Fibroblast of mammary gland (primary cell): ENCODE measurements at places on chromosomes 11 and 22.
A peak's percentile ranks its signal among the peaks of the same experiment; 100 is the strongest.

GRCh38 chr11:76987203-76987602, 47.0 kb upstream of the B3GNT6 start:
- no peak for DNase-seq

DNA sequence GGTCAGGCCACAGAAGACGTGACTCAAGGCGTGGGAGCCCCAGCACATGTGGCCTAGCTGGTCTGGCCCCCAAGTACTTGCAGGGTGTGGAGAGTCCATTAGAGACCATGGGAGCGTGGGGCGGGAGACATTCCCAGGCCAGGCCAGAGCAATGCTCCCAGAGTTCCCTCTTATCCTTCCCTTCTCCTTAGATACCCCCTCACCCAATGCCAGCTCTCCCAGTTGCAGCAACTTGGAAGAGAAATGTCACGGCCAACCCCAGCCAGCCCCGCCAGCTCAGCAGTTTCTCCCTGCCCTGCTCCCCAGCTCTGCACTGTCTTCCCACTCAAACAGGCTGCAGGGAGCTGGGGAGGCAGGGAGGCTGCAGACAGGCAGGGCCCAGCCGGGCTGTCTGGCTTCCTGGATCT, 65.4 kb upstream of the TSPAN18 start:
- peak; percentile 3 for DNase-seq

- DNase-seq = peak; percentile 75
Measured at GRCh38 chr22:33049119-33049729, 9.0 kb downstream of the SYN3 start.

DNA sequence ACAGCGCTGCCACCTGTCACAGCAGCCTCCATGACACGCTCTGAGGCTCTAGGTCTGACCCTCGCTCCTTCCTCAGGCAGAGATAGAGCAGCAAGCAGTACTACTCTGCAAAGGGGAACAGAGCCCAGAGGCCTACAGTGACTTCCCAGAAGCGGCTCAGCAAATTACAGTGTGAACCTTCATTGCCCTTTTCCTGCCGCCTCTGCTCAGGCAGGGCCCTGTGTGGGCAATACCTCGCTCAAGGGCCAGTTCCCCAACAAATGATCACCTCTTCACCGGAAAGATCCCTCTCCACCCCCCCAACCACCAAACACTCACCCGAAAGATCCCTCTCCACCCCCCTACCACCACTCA, 12.3 kb downstream of the KIAA0930 start:
- no peak for DNase-seq

DNA sequence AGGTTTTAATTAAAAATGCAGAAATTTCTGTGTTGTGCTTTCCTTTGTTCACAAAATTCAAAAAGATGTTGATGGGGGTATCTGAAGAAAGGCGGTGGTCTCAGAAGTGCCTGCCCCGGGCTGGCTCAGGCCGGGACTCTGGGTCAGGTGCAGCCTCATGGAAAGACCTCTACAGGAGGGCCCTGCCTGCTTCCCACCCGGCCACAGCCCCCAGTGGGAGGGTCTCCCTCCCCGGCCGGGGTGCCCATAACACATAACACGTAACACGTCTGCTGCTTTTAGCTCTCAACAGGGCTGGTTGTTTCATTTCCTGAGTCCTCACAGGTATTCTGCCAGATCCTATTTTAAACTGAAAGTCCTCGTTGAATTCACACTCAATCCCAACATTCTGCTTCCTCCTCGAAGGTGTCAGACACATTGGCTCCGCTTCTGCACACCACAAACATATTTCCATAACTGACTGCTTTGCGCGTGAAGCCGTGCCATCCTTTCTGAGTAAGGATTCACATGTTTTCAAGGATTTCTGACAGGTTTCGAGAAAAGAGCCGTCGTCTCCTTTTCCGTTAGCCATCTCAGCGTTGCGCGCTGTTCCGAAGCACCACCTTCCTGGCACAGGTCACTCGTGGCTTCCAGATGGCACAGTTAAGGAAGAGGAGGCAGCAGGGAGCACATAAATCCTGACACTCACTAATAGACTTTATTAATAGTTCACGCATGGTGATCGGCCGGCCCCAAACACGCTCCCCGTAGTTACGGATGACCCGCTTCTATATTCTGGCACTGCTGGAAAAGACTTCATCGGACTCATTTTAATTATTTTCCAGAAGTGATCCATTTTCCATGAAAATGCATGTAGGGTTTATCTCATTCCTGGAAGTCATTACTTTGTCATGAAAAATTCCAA, 569.3 kb downstream of the BRD1 start:
- no peak for DNase-seq

- DNase-seq = no peak
Measured at GRCh38 chr11:112658431-112658878, 302.8 kb upstream of the NCAM1 start.
